NCI-H510A treated with DMSO at 0.1 percent for 48 hours (cell line): ENCODE measurements at places on chromosomes 1 and 21.

DNA sequence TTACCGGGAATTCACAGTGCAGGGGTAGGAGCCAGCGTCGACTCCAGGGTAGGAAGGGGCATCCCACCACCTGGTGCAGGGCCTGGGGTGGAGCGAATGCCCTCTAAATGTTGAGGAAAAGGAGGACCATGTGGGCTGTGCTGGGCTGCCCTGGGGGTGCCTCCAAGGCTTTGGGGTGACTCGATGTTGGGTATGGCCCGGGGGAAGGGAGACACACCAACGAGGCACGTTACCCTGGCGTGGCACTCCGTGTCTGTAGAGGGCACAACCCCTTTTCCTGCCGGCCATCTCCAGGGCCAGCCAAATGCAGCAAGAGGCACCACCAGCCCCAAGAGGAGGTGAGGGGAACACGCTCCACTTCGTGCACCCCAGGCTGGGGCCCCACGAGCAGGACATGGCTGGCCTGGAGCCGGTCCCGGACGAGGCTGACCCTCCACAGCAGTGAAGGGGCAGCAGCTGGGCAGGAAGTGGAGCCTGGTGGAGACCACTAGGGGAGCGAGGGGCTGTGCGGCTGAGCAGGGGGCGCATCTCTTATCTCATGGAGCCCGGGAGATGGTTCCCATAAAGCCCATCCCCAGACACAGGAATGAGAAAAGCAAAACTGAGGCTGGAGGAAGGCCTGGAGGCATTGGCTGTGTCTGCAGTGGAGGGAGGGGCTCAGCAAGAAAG lies 11.2 kb downstream of the ACTRT2 start:
- no peak for DNase-seq

DNA sequence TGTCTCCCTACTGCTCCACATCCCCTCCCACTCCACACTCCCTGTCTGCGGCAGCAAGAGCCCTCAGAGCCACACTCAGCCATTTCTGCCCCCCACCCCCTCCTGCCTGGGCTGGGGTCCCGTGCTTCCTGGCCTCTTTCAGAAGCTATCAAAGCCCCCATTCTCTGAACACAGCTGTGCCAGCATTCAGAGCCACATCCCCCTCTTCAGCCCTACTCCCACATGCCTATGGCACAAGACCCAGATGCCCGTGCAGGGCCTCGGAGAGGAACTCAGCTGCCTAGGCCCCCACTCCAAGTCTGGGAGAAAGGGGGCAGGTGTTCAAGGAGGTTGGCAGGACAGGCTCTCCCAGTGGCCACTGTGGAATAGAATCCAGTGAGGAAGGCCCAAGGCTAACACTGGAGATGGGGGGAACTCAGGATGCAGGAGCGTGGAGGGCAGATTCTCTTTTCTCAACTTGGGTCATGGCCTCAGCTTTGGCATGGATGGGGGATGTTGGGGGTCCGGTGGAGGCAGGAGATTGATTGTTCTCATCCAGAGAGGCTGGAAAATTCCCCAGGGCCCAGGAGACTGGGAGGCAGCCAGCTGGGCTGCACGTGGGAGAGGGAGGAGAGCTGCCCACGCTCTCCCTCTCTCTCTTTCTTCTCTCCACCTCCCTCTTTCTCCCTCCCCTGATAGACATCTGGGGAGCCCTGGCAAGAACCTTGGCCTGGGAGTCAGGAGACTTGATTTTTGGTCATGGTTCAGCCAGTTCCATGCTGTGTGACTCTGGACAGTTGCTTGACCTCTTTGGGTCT lies 3.5 kb upstream of the BCAN start:
- no peak for DNase-seq

DNA sequence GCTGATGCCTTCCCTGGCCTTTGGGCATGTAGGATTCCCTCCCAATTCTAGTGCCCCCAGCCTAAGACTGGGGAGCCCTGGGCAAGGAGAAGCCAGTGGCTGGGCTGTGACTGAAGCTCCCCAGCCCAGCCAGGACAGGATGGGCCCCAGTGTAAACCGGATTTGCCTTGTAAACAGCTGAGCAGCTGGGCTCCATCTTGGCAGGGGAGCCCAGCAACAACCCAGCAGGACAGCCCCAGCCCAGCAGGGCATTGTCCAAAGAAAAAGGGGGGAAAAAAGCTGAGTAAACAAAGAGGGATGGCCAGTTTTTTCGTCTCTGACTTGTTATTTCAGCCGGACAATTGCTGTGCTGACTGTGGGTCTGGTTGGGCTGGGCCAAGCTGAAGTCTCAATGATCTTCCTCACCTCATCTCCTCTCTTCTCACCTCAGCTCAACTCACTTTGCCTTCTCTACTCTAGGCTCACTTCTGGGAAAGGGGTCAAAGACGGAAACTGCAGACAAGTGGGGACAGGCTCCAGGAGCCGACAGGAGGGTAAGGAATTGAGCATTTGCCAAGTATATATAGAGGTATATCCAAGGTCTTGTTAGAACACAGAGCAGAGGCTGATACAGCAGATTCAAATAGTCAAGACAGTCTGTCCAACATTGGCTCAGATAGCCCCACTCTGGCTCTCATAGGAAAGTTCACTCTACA lies 97.7 kb downstream of the TMEM53 start:
- DNase-seq, result no peak

DNA sequence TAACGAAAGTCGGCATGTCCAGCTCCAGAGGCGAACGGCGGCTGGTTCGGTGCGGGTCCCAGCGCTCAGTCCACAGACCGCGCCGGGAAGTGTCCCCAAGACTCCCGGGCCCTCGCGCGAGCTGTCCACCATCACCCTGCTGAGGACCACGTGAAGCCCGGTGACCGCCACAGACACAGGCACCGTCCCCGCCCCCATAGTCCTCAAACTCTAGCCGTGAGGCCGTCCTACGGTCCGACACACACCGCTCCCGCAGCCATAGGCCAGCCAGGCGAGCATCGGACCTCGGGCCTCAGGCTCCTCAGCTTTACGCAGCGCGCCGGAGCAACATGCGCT lies 535 bp downstream of the SETD4 start:
- no peak for DNase-seq

DNA sequence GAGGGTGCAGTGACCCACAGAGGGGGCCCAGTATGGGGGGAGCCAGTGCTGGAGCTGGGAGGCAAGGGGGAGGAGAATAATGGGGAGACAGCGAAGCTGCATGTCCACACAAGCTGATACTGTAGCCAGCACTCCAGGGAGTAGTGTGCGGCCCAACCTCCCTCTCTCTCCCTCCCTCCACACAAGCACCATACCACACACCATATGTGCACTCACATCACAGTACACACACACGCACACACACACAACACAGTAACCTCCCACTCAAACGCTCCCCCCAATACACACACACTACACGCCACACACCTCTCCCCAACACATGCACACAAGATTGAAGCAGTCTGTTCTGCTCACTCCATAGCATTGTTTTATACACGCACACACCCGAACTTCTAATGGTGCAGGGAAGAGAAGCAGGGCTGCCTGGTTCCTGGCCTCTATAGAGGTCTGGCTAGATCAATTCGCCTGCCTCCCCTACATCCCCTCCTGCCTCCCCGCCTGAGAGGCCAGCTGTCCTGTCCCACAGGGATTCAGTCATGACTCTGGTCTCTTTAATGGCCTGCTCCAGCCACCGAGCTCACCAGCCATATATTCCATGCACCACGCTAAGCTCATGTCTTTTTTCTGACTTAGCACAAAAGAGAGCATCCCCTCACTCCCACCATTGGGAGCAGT lies 3.8 kb downstream of the NCDN start:
- DNase-seq, result no peak

GRCh38 chr1:5475572-5475971 lies 516.7 kb downstream of the NPHP4 start:
- DNase-seq, result no peak

GRCh38 chr1:239735111-239735510 lies 348.7 kb downstream of the CHRM3 start:
- DNase-seq, result no peak

DNA sequence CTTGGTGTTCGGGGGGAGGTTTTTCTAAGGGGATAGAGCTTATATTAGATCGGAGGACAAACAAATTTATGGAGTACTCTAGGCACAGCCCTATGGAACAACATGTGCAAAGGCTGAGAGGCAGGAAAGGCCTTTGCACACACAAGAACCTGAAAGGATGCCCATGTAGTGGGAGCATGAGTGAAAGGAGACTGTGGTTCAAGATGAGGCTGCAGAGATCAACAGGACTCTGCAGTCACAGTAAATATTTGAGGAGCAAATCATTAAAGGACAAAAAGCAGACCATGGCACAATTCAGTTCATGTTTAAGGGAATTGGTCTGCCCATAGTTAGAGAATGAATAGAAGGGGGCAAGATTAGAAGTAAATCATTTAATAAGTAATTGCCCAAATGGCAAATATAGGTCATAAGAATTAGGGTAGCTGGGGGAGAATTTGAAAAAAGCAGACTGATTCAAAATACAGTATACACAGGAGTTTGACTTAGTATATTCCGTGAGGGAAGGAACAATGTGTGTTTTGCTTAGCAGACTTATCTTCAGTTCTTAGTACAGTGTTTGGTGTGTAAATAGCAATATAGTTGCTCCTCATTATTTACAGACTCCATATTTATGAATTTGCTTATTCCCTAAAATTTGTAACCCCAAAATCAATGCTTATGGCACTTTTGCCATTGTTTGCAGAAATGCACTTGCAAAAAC lies 268.1 kb downstream of the SEC16B start:
- no peak for DNase-seq

- no peak for DNase-seq
Measured at GRCh38 chr1:40507973-40508372, 594 bp upstream of the EXO5 start.

GRCh38 chr1:3903141-3904005 lies 3.3 kb upstream of the C1orf174 start:
- peak; percentile 54 for DNase-seq

GRCh38 chr21:44596068-44596725 lies 3.9 kb upstream of the KRTAP10-6 start:
- DNase-seq, result no peak

GRCh38 chr1:175734642-175735041 lies 8.8 kb downstream of the TNR start:
- DNase-seq, result peak; percentile 58

GRCh38 chr1:111733183-111733991 lies 5.8 kb downstream of the INKA2 start:
- DNase-seq, result peak; percentile 60

- DNase-seq, result no peak
Measured at GRCh38 chr1:204155881-204156280, 4.0 kb upstream of the ETNK2 start.

- peak; percentile 98 for DNase-seq
Measured at GRCh38 chr1:202010180-202011015, at the start of gene ELF3. Gene ELF3 (plus strand): TSS chr1:202010587. CDS start chr1:202011137, 550 bp downstream.

GRCh38 chr1:68438310-68438709 lies 11.4 kb downstream of the RPE65 start:
- peak; percentile 42 for DNase-seq

DNA sequence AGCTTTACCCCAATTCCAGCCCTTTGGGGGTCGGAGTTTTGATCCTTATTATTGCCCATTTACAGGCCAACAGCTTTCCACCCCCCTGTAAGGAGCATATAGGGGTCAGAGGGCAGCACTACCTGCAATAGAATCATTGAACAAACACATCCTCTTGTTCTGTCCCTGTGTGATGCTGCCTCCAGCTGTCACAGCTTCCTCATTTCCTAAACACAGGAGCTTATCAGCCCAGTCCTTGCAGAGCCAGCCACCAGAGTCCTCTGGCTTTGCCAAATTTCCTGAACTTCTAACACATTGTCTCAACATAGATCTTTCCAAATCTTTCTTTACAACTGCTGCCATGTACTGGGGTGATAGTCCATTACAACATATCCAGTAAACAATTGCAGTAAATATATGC lies 32.8 kb upstream of the PTBP2 start:
- no peak for DNase-seq

DNA sequence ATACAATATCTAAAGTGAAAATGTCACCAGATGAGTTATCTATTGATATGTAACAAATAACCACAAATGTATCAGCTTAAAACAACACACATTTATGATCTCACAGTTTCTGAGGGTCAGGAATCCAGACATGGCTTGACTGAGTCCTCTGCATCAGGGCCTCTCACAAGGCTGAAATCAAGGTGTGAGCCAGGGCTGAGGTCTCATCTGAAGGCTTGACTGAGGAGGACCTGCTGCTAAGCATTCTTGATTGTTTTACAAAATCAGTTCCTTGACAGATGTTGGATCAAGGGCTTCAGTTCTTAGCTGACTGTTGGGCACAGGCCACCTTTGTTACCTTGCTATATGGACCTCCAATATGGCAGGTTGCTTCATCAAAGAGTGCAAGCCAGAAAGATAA lies 483.7 kb downstream of the CAMTA1 start:
- no peak for DNase-seq

- peak; percentile 45 for DNase-seq
Measured at GRCh38 chr1:93694819-93695218, 13.2 kb upstream of the BCAR3 start.

DNA sequence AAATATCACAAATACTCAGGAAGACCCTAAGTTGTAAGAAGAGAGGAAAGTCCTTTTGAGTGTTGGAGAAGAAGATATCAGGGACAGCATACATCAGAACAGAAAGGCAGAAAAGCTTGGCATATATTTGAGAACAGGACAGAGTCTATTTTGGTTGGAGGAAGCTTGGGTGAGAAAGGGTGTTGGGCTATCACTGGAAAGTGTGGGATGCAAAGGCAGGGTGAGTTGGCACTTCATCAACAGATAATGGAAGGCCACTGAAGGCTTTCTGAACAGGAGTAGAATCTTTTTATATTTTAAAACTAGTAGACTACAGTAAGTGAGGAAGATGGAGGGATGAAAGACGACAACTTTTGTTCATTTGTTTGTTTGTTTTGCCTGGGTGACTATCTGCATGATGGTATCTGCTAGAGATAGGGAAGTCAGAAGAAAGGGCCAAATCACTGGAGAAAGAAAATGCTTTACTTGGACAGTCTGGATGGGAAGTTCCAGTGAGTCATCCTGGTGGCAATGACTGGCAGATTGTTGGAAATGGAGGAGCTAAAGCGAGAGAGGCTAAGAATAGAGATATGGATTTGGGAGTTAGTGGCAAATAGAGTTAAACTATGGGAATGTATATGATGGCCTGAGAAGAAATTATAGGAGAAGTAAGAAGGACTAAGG lies 33.7 kb upstream of the KCNA2 start:
- no peak for DNase-seq

DNA sequence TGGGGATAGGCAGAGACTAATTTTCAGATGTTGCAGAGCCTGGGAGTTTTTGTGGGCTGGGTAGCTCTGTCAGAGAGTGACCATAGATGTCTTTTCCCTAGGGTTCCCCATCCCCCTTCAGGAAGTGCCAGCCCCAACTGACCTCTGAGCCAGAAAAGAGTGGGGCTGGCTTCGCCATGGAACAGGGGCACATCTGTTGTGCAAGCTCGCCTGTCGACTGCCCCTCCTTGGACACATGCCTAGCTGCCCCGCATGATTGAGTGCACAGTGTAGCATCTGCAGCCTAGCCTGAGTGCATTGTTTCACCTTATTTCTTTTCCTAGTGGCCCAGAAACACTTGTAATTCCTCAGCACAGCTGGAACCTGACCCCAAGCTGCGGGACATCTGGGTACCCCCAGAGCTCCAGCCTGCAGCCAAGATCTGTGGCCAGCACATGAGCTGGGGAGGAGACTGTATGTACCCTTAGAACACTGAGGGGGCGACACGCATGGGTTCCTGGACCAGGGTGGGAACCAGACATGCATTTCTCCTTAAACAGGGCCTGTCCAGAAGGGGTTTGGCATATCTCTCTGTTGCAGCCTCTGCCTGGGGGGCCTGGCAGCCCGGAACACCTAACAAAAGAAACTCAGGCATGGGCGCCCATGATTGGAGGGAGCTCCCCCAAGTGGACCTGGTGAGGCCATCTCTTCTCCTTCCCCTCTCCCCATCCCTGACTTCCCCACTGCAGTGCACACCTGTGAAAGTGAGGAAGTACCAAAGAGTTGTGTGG lies 55.2 kb downstream of the SYT14 start:
- DNase-seq, result no peak
